ENCODE measurements at places on chromosomes 7 and 10.

- DNase-seq: no peak
These were observed 30.0 kb downstream of the GTF2IRD1 start for GRCh38 chr7:74483402-74484336.

DNA sequence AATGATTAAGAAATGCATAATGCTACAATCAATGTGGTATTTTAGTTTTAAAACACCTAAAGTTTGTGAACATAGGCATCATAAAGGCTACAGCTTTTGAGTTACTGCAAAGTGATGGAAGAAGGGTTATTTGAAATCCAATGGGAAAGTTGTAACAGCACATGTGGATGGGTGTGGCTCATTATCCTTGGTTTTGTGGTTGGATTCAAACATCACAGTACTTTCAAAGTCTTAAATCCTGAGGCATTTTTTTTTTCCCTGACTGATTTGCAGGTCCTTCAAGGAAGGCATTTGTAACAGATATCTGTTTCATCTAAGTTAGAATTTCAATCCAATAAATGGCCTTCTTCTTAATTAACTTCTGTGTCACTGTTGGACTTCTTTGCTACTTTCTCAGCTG is 9.8 kb upstream of the SHTN1 start:
- DNase-seq: no peak

DNA sequence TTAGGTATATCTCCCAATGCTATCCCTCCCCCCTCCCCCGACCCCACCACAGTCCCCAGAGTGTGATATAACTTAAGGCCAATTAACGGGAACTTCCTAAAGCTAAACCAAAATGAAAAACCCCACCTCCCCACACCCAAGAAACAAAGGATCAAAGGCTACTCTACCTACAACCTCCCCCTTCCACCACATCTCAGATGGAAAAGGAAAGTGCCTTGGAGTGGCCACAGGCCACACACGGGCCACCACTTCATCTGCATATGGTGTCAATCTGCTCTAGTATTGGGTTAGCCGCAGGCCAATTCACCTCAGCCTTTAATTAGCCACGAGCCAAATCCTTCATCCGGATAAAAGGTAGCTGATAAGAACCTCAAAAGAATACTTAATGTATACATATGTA is 19.6 kb downstream of the CSTF2T start:
- DNase-seq: no peak

GRCh38 chr7:77479536-77480088 is 57.5 kb upstream of the PTPN12 start:
- DNase-seq: no peak

DNA sequence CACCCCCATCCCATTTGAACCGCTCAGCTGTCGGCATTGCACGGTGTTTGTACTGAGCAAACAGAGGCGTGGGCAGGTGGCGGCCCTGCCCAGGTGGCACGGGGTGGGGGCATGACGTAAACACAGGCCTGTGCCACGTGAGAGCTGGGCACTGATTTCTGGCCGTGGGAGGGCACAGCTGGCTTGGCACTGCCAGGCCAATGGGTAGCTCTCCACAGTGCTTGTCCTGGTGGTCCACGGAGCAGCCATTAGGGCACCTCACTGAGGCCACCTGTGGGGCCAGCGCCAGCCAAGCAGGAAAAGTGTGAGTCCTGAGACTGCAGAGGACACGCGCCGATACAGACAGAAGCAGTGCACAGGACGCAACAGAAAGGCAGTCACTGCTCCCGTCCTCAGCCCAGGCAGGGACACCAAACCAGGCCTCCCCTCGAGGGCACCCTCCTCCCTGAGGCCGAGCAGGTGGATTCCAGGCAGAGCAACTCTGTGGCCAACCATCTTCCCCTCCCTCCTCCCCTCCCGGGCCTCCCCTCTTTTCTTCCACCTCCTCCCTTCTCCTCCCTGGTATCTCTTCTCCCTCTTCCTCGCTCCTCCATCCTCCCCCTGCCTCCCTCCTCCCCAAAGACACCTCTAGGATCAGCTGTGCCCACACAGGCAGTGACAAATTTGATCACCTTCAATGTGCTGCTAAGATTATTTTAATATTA is 258.7 kb downstream of the ELFN1 start:
- no peak for DNase-seq

DNA sequence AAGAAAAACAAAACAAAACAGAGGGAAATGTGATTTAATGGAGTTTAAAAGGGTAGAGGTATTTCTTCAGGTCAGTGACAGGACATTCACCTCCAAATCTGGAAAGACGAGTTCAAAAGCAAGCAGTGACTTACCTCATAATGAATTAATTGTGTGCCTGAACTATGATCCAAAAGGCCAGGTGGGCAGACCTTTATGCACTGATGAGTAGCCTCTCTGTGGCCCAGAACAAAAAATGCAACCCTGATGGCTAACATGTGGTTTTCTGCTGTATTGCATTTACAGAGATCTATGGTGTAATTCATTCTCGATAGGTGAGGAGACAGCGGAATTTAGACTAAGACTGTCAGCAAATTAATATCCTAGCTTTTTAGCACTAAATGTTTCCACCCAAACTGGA is 142.0 kb downstream of the HDAC9 start:
- DNase-seq: no peak

- DNase-seq: no peak
These were observed 26.8 kb downstream of the PRPF18 start for GRCh38 chr10:13613519-13613918.

DNA sequence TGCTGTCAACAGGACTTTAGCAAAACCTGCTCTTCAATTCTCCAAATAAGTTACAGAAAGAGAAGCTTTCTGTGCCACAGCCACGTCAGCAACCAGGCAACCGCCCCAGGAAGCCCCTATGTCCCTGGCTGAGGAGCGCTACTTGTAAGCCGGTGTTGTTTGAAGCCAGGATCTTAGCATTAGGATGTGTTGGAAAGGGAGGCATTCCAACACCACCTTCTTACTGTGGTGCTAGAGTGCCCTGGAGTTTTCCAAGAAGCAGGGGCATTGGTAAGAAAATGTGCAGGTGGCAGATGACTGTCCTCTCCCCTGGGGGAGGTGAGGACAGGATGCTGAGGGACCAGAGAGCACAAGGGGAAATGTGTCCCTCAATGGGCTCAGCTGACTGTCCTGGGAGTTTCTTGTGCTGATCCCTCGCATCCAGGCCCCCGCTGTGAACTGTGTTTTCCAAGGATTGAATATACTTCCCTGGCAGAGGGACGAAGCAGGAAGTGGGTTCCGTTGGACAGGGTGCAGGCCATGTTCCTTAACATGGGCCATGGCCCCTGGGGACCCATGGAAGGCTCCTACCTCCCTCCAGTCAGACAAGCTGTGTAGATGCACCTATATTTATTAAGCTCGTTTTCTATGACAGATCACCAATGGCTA is 139.6 kb upstream of the GDF10 start:
- DNase-seq: no peak

DNA sequence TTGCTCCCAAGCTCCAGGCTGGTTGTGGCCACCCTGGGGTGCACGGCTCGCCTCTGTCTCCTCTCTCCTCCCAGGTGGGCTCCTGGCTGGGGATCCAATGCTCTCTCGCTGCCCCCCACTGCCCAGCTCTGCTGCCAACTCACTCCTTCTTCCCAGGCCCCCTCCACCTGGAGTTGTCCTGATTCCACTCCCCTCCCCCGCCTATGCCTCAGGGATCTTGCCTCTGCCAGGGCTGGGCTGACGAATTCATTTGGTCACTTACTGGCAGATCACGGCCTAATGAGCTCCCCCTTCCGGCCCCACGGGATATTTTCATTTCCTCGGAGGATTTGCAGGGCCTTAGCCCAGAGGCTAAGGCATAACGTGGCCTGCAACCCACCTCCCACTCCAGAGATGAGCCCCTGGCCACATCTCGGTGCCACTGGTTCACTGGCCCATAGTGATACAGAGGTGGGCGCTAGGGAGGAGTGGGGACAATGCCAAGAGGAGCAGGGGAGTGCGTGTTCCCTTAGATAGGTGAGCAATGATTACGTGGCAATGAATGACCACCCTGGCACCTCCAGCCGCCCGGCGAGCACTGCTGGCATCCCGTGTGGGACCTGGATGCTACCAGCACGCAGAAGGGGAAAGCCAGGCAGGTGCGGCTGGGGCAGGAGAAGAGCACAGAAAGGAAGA is 344.6 kb upstream of the SHH start:
- DNase-seq: peak; percentile 46

DNA sequence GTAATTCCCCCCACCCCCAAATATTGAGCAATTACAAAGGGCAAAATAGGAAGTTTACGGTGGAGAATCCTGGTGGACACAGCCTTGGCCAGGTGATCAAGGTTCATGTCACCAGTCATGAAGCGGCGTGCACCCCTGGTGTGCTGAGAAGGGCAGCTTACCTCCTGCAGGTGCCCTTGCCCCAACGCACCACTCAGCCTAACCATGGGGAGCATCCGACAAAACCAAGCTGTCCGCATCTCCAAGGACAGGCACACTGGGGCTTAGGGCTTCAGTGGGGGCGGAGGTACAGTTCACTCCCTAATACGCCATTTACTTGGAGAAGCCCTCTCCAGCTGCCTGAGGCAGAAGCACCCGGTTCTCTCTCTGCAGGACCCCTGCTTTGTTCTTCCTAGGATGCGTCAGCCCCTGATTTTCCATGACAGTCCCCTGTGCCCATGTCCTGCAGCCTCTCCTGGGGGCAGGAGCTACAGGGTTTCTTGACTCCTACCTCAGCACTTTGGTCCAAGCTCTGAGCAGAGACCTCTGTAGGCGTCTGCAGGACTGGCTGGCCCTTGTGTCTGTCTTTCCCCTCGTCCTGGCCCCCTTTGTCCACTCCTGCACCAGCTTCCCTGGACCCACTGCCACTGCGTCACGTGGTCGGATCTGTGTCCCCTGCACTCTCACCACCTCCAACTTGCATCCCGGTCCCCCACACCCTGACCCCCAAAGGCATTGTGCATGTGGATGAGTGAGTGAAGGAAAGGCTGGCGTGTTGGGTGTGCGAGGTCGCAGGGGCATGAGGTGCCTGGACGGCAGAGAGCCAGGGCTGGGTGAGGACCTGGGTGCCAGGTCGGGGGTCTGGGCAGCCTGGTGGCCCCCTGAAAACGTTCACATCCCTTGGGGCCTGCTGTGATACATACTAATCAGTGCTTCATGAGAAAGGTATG is 113.7 kb downstream of the LHPP start:
- no peak for DNase-seq

DNA sequence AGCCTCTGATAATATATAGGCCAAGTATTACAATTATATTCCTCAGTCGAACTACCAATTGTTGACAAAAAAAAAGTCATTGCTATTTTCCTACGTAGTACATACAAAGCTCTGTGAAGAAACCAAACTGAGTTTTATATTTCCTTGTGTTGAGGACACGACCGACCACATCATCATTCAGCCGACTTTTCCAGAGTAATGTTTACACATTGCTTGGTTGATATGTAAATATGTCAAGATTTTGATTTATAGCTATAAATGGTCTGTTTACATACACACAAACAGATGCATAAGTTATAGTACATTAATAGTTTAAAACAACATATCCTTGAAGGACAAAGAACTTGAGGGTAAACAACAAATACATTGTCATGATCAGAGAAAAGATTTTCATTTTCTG is 121.5 kb downstream of the CRPPA start:
- no peak for DNase-seq

DNA sequence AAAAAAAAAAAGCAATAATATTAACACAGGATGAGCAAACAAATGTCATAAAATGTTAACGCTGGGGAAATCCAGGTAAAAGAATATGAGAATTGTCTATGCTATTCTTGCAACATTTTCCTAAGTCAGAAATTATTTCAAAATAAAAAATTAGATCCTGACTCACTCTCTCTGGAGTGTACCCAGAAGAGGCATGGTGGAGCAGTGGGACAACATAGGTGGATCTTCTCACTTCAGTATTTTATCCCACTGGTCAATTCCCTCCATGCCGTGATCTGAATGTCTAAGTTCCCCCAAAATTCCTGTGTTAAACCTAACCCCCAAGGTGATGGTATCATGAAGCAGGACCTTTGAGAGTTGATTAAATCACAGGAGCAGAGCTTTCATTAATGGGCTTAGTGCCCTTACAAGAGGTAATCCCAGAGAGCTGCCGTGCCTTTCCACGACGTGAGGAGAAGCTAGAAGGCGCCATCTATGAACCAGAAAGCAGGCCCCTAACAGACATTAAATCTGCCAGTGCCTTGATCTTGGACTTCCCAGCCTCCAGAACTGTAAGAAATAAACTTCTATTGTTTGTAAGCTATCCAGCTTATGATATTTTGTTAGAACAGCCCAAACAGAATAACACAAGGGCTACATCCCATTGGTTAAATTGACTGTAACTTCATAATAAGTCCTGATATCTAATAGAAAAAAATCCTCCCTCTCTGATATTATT is 35.2 kb downstream of the USP6NL start:
- no peak for DNase-seq

DNA sequence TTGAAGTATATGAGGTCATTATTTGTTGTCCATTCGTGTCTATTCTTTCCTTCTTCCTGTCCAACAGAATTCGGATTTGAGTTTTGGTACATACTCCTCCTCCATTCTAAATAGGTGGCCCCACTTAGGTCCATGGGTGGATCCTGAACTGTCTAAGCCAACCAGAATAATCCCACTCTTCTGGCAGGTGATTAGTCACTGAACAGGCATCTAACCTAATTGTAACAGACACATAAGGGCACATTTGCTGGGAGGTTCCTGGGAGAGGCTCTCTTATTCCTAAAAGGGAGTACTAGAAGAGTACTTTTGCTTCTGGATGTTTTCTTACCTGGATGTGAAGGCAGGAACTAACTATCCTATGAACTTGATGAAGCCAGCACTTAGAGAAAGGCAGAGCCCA is 16.8 kb downstream of the LRRC72 start:
- DNase-seq: no peak

- no peak for DNase-seq
These were observed 32.4 kb downstream of the GPRIN2 start for GRCh38 chr10:46523962-46524471.

GRCh38 chr10:120949609-120950031 is 98.5 kb downstream of the WDR11 start:
- DNase-seq: no peak

DNA sequence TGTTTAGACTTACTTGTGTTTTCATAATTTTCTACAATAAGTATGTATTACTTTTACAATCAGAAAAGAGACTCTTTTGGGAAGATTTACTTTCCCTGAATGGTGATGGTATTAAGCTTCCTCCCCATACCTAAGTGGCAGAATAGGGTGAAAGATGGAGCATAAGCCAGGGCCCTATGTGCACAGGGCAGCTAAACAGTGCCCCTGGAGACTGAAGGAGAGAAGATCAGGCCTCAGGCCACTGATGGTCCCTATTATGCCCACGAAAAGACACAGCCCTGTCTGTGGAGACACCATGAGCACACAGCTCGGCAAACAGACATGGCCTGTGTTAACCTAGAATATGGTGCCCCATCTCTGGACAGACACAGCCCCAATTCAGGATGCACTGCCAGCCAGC is 139.4 kb downstream of the OAT start:
- no peak for DNase-seq

DNA sequence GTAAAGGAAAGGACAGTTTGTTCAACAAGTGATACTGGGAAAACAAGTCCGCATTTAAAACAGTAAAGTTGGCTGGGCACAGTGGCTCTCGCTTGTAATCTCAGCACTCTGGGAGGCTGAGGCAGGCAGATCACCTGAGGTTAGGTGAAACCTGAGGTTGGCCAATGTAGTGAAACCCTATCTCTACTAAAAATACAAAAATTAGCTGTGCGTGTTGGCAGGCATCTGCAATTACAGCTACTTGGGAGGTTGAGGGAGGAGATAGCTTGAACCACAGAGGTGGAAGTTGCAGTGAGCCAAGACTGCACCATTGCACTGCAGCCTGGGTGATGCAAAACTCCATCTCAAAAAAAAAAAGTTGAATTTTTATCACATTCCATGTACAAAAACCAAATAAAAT is 35.7 kb downstream of the ZNF92 start:
- no peak for DNase-seq
